ENCODE measurements at places on chromosomes 4 and X.
A peak's percentile ranks its signal among the peaks of the same experiment; 100 is the strongest.

GRCh38 chr4:38889143-38889542 lies 21.5 kb downstream of the FAM114A1 start:
- no peak for DNase-seq

DNA sequence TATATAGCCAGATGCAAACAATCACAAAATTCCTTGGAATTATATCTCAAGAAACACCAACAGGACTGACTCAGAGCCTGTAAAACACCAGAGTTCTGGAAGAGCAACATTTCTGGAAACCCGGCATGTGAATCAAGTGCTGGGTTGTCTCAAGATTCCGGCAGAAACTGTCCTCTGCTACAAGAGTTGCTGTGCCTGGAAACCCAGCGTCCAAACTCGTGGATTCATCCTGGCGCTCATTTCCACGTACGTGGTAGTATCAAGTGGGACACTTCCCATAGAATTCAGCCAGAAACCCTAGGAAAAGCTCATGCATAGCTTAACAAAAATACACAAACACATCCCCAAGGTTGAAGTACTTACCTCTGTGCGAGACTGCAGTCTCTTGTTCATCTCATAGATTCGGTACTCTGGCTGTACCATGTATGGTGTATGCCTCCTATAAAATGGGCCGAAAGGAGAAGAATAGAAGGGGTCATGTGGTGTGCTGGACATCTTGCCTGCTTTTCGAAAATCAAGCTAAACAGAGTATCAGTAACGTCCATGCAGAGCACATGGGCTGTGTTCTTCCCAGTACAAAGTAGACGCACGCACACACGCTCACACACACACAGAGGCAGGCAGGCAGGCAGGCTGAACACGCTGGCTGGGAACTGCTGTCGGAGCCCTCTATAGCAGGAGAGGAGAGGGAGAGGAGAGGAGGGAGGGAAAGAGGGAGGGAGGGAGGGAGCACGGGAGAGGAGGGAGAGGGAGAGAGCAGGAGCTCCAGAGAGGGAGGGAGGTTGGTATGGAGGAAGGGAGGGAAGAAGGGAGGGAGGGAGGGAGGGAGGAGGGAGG lies at the start of gene LDB2:
Gene LDB2 (minus strand): TSS at position 655 of the 837 bp plus-strand sequence.
- no peak for DNase-seq

GRCh38 chrX:76183289-76184049 lies 10.6 kb downstream of the PBDC1 start:
- no peak for DNase-seq

- DNase-seq, result no peak
These were observed 14.2 kb downstream of the PHOX2B start for GRCh38 chr4:41734371-41734770.

DNA sequence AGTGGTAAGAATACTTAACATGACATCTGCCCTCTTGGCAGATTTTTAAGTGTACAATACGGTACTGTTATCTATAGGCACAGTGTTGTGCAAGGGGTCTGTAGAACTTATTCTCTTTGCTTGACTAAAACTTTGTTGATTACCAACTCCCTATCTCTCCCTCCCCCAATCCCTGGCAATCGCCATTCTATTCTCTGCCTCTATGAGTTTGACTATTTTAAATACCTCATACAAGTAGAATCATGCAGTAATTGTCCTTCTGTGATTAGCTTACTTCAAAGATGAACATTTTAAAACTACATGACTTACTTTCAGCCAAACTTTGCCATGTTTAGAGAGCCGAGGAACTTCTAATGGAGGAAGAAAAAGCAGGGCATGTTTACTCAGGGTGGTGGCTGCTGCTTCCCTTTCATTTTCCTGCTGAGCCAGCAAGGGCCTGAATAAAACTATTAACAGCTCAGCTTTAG lies 62.4 kb downstream of the APOO start:
- DNase-seq, result no peak

GRCh38 chr4:40536032-40536431 lies 93.6 kb downstream of the RBM47 start:
- no peak for DNase-seq

GRCh38 chr4:81807386-81807785 lies 335.7 kb upstream of the RASGEF1B start:
- DNase-seq, result no peak

DNA sequence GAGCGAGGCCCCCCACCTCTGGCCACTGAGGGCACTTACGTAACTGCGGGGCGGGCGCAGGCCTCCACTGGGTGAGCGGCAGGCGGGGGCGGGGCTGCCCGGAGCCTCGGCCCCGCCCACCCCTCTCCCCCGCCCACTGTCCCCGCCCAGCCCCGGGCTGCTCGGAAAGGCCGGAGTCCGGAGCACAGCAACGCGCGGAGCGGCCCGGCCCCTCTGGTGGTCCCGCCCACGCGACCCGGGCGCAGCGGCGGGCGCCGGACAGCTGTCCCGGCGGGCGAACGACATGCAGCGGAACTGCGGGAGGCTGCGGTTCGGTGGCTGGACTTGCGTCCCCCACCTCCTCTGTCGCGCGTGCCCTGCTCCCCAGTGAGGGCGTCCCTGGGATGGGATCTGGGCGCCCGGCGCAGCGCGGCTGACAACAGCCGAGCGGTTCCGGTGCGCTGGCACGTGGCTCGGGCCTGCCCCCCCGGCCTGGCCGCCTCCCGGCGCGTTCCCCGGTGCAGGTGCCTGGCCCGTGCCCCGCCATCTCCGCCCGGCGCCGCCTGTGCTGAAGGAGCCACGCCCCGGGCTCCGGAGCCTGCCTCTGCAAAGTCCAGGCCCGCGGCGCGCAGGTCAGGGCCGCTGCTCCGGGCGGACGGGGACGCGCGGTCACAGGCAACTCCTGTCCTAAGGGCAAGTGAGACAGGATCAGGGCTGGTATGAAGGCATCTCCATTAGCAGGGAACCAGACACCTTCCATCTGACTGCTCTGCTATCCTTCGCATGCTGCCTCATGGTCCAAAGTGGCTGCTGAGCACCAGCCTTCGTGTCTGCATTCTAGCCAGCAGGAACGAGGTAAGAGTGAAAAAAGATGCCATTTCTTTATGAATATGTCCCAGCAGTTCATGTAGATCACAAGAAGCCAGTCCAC lies 21.8 kb upstream of the JAKMIP1 start:
- peak; percentile 74 for DNase-seq

DNA sequence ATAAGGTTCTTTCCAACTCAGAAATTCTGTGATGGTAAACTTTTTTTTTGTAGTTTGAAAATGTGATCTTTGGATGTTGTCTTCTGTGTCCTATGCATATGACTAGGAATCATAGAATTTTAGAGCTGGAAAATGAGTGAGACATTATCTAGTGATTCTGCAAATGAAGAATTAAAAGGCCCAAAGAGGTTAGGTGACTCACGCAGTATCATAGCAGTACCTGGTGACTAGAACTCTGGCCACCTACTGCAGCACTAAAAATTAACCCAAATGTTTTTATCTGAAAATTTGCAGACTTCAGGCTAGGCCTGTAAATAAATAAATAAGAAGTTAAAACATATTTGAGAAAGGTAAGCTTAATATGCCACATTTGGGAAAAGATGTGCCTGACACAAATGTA lies 52.8 kb downstream of the NFKB1 start:
- no peak for DNase-seq

DNA sequence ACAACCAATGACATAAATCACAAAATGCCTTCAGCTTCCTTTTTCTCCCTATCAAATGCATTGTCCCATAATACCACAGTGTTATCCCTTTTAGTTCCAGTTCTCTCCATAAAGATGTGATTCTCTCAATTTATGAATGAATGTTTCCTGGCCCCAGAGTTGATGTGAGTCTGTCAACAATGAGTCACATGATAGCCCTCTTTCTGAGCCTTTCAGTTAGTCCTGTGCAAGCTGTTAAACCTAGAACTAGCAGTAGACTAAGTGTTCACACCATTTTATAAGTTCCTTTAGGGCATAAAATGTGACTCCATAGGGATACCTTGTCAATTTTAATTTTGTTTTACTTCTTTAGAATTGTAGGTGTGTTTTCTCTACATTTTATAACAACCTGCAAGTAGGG lies 129.5 kb downstream of the PABPC4L start:
- no peak for DNase-seq

- no peak for DNase-seq
These were observed 19.0 kb downstream of the GAB3 start for GRCh38 chrX:154731881-154732280.

DNA sequence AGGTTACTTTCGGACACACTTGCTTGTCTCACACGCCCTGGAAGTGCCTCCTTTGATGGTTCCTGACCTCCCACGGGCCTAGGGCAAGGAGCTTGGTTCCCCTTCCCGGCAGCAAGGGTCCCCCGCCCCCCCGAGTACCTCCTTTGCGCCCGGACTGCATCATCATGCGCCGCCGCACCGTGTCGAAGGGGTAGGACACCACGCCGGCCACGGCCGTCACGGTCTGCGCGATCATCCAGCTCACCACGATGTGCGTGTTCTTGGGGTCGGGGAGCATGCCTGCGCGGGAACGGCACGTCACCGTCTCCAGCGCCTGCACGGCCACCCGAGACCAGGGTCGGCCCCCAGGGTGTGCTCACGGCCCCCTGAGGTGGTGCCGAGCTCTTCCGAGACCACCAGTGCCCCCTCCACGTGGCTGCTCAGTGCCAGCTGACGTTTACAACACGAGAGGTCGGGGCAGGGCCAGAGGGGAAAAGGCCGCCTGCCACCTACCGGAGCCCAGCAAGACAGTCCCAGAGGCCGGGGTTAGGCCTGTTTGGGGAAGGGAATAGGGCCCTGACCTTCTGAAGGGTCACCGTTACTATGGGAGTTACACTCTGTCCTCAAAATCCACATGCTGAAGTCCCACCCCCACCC lies 4.7 kb downstream of the SLC25A6 start:
- DNase-seq, result peak; percentile 66

DNA sequence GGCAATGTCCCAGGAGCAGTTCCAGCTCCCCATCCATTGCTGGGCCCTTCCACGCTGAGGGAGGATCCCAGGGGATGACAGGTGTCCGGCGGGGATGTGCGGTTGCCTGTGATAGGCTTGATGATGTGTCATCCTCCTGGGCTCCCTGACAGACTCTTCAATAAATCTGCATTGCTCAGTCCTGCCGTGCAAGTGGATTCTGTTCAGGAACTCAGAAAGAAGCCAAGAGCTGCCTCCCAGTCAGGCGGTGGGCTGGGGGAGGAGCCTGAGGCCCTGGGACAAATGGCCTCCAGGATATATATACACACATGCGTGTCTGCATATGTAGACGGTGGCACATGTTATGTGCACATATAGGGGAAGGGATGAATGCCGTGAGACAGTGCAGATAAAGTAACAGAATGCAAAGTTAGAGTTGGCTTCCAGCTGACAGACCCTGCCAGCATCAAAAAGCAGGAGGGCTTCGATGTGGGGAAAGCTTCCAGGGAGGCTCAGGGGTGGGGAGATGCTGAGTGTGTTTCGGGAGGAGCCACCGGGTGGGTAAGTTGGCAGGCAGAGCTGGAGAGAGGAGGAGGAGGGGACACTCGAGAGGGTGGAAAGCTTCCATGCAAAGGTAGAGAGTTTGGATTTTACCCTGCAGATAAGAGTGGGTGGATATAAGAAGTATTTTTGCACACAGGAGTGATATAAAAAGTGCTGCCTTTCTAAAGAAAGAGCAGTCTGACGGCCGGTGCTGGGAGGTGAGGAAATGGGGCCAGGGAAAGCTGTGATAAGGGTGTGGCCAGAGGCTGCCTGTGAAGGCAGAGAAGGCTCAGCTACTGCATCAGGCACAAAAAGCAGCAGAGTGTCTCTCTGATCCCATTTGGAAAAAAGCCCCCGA lies 28.5 kb upstream of the CRMP1 start:
- no peak for DNase-seq

GRCh38 chr4:147318586-147318985 lies 162.3 kb upstream of the EDNRA start:
- no peak for DNase-seq

Data from activated effector memory CD4-positive, alpha-beta T cell treated with anti-CD3 and anti-CD28 coated beads, Interleukin-2, amount 50 U/mL, for 16 hours (primary cell).